ENCODE measurements at places on chromosomes 13 and 19. TPM values are rescaled to one million over a fixed set of nuclear protein-coding genes. Genes with fewer than 3 reads are reported as not detected.

ZNF415 gene
- 0.61 TPM for total RNA-seq

LAIR2 gene
- total RNA-seq: 1.4 TPM

PRODH2 gene
- total RNA-seq: not detected

SETDB2 gene
- 14.3 TPM for total RNA-seq

TYROBP gene
- total RNA-seq: not detected

IZUMO2 gene
- total RNA-seq: not detected

FLT1 gene
- total RNA-seq: 0.44 TPM

- H3K36me3 ChIP-seq: peaks cover 35% of the 10 kb centered on the region
- no peak overlapping the region for H3K27ac ChIP-seq
- H3K4me1 ChIP-seq: peaks cover 17% of the 10 kb centered on the region
- no peak overlapping the region for H3K4me3 ChIP-seq
- no peaks in the 10 kb centered on the region for H3K27me3 ChIP-seq
Measured at GRCh38 chr13:95708391-95708774, 31.4 kb downstream of the DNAJC3 start.

DNA sequence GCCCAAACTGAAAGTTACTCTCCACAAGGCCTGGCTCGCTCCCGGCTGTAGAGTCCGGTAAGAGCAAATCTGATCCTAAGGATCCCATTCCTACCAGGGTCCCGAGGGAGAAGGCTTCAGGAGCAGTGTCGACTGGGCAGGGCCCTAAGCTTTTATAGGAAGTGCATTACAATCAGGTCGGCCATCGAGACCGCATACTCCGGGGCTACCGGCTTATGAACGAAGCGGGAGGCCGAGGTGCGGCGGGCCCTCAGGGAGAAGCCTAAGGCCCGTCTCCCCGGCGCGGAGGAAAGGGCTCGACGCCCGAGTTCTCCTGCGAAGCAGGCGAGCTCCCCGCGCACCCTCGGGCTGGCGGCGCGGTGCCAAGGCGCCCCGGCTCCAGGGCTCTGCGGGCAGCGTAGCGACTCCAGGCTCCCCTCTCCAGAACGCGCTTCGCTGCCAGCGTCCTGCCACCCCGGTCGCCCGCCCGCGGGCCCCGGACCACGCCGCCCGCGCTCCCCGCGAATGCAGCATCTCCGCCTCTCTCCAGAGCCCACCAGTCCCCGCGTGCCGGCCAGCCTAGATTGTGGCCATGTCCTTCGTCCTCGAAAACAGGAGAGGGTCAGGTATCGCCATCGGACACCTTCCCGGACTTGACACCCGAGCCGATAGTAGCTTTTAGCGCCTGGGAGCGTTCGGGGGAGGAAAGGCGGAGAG, 1.4 kb downstream of the EFNB2 start:
- peaks cover 51% of the 10 kb centered on the region for H3K27me3 ChIP-seq
- H3K4me1 ChIP-seq: peaks cover 14% of the 10 kb centered on the region
- H3K4me3 ChIP-seq: no peak overlapping the region
- H3K36me3 ChIP-seq: no peaks in the 10 kb centered on the region
- DNase-seq: no peak

GRCh38 chr13:93625536-93625935, 398.9 kb downstream of the GPC6 start:
- H3K27ac ChIP-seq: no peak overlapping the region
- H3K4me1 ChIP-seq: no peaks in the 10 kb centered on the region
- H3K4me3 ChIP-seq: no peak overlapping the region
- H3K27me3 ChIP-seq: no peaks in the 10 kb centered on the region
- no peak for DNase-seq

DNA sequence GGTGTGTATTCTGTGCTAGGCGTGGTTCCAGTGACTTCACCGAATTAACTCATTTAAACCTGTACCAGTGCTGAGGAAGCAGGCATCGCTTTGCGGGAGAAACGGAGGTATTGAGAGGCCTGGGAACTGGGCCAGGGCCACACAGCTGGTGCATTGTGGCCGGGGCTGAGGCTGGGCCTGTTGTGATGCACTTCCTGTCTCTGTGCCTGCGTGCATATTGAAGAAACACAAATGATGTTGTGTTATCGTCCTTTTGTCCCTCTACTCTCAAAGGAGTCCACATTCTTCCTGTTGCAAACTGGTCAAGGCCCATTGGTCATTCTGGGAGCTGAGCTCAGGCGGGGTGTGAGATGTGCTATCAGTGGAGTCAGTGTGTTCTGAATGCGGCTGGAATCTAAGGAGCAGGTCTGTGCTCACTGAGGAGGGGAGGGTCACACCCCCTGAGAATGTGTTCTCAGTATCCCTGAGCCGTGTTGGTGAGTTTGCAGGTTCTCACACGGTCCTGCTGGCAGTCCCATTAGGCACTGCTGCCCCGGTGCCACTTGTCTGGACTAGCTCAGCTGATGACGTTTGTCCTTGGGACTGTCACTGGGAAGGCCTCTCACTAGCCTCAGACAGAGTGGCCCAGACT, 62.1 kb downstream of the ARHGEF7 start:
- H3K27ac ChIP-seq: peak overlapping the region; percentile 81
- H3K27me3 ChIP-seq: no peaks in the 10 kb centered on the region
- DNase-seq: peak; percentile 77
- peaks cover 75% of the 10 kb centered on the region for H3K36me3 ChIP-seq
- H3K4me3 ChIP-seq: peak overlapping the region; percentile 23

DNA sequence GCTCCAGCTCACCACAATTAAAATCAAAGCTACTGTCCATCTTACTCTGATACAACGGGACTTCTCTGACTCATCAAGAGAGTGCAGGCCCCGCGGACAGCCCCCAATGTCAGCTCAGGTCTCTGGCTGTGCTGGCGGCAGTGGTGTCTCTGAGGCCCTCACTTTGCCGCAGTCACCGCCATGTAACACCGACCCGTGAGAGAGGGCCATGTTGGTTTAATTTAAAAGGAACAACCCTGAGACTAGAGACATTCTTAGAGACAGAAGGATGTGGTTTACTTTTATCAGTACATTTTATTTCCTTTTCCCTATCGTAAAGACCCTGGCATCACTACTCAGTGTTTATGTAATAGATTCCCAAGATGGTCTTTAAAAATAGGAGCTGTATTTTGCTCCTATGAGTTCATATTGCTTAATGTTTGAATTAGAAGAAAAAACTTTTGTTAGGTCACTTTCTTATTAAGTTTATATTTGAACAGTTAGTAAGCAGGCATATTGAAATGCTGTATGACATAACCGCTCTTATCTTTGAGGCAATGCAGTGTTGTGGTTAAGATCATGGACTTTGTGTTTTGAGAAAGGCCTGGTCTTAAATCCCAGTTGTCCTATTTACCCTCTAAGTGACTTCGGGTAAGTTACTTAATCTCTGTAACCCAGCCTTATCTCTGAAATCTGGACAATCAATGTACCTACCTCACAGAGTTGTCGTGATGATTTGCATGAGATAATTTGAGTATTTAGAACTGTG, 23.4 kb downstream of the DGKH start:
- no peak for DNase-seq
- no peak overlapping the region for H3K4me3 ChIP-seq
- peaks cover 14% of the 10 kb centered on the region for H3K36me3 ChIP-seq
- H3K4me1 ChIP-seq: peaks cover 8% of the 10 kb centered on the region

DNA sequence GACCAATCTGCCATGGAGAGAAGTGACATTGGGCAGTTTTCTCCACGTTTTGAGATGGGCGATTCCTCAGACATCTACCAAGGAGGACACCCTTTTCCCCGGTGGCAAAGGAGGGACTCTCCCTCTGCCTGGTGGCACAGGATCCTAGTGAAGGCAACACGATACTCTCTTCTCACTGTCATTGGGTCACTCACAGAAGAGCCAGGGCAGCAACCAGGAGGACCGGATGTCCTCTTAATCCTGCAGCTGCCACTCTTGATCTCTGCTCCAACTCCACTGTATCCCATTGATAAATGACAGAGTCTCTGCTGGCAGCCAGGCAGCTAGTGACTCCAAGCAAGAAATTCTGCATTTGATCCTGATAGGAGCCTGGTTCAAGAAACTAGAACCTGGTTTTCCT, 42.2 kb downstream of the COL4A2 start:
- H3K27ac ChIP-seq: no peak overlapping the region
- H3K4me1 ChIP-seq: no peaks in the 10 kb centered on the region
- no peak for DNase-seq
- H3K27me3 ChIP-seq: peaks cover 2% of the 10 kb centered on the region

DNA sequence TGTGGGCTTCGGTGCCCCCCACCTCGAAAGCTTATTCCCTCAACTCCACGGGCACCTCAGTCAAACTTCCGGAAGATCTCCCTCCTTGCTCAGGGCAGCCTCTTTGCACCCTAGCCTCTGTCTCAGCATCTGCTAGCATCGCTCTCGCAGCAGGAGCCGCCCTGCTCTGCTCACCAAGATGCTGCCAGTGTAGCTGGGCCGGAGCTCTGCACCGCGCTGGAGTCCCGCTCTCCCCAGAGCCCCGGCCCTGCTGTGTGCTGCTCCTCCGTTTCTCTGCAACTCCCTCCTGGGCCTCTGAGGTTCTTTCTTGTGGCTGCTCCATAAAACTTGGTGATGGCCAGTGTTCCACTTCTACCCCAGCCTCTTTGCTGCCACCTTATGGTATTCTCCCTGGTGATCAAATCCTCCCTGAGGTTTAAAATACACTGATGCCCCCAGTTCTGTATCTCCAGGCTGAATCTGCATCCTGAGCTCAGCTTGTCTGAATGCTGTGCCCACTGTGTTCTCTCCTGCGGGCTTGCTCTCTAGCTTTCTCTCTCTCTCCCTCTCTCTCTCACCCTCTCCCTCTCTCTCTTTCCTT, 198.0 kb downstream of the UQCRFS1 start:
- H3K27me3 ChIP-seq: no peaks in the 10 kb centered on the region
- no peak for DNase-seq
- H3K4me1 ChIP-seq: no peaks in the 10 kb centered on the region

GRCh38 chr19:3284759-3285646, 60.5 kb downstream of the CELF5 start:
- no peak overlapping the region for H3K27ac ChIP-seq
- peaks cover 13% of the 10 kb centered on the region for H3K27me3 ChIP-seq

GRCh38 chr13:88919970-88920628, 1248.9 kb downstream of the SLITRK5 start:
- H3K27ac ChIP-seq: no peak overlapping the region
- DNase-seq: peak; percentile 58
- no peaks in the 10 kb centered on the region for H3K27me3 ChIP-seq
- H3K4me3 ChIP-seq: no peak overlapping the region
- peaks cover 7% of the 10 kb centered on the region for H3K4me1 ChIP-seq
- no peaks in the 10 kb centered on the region for H3K36me3 ChIP-seq

DNA sequence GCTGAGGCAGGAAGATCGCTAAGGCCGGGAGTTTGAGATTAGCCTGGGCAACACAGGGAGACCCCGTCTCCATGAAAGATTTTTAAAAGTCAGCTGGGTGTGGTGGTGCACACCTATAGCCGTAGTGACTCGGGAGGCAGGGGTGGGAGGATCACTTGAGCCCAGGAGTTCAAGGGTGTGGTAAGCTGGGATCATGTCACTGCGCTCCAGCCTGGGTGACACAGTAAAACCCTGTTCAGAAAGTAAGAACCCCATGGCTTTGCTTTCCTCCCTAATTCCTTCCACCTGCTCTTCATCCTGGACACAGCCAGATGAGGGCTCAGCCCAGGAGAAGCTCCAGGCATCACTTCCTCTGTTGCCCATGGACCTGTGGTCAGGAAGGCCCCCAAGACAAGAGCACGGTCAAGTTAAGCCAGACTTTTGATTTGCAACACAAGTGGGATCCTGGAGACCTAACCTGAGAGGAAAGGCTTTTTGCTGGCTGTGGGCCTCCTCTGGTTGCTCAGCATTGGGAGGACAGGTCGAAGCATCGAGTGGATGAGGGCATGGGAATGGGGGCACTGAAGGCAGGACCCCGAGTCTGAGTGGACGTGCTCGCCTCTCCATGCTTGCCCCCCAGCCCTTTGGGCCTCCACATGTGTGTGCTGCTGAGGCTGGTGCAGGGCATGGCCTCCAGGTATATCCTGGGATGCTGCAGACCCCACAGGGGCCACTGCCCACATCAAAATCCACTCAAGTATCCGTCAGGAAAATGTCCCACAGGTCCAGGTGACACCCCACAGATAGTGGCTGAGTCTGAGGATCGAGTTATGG, 25.4 kb downstream of the TUBA3C start:
- H3K27me3 ChIP-seq: no peaks in the 10 kb centered on the region
- H3K27ac ChIP-seq: no peak overlapping the region
- H3K4me1 ChIP-seq: no peaks in the 10 kb centered on the region

- H3K27ac ChIP-seq: no peak overlapping the region
- no peaks in the 10 kb centered on the region for H3K27me3 ChIP-seq
- H3K36me3 ChIP-seq: no peaks in the 10 kb centered on the region
- no peak for DNase-seq
Measured at GRCh38 chr13:80180740-80181355, 160.1 kb downstream of the SPRY2 start.

DNA sequence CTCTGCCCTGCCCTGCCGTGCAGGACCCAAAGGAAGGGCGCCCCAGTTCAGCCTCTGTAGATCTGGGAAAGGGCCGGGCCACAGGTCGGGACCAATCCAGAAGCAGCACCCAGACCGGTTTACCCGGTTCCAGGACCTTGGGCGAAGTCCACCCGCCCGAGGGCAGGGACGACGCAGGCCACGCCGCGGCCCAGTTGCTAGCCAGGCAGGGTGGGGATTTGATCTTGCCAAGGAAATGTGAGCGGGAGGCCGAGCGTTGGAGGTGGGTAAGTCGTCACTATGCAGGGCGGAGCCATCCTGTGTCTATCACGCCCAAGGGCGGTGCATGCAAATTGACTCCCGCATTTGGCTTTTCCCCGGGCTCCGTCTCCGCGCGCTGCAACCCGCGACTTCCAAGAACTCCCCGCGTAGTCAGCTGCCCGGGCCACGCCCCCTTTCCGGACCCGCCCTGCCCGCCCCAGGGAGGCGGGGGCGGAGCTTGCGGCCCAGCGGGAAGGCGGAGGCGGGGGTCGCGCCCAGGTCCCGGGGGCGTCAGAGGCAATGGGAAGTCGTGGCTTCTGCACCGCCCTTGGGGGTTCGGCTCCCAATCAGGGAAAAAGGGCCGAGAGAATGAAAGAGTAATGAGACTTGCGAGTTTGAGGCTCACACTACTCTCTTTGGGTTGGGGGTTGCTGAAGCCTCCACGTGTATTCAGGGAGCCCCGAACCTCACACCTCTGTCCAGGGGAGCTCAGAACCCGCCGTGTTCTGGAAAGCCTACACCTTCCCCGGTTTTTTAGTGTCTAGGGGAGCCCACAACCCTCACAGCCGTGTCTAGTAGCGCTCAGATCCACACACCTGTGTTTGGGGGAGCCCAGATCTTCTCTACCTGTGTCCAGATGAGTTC, 12.8 kb downstream of the IER2 start:
- peak overlapping the region; percentile 86 for H3K4me3 ChIP-seq
- peak overlapping the region; percentile 95 for H3K27ac ChIP-seq
- H3K36me3 ChIP-seq: peaks cover 9% of the 10 kb centered on the region
- peaks cover 78% of the 10 kb centered on the region for H3K4me1 ChIP-seq
- H3K27me3 ChIP-seq: no peaks in the 10 kb centered on the region
- peak; percentile 97 for DNase-seq

Data from activated CD8-positive, alpha-beta memory T cell treated with anti-CD3 and anti-CD28 coated beads, Interleukin-2, amount 10 ng/mL, durations not matched to agents 7 days and 5 days (primary cell).